ENCODE measurements at places on chromosomes 13 and 19.

GRCh38 chr13:25756912-25757311, 294.9 kb downstream of the SHISA2 start:
- DNase-seq, result no peak

GRCh38 chr19:10517760-10518443, 655 bp upstream of the S1PR5 start:
- no peak for DNase-seq

GRCh38 chr19:32662186-32662585, 12.8 kb downstream of the ANKRD27 start:
- no peak for DNase-seq

- DNase-seq, result no peak
Observed at GRCh38 chr13:34347784-34348573, 530.0 kb downstream of the RFC3 start.

- DNase-seq, result no peak
Observed at GRCh38 chr13:74037762-74038161, 96.4 kb downstream of the KLF12 start.

- no peak for DNase-seq
Observed at GRCh38 chr13:92671821-92672220, 554.8 kb upstream of the GPC6 start.

DNA sequence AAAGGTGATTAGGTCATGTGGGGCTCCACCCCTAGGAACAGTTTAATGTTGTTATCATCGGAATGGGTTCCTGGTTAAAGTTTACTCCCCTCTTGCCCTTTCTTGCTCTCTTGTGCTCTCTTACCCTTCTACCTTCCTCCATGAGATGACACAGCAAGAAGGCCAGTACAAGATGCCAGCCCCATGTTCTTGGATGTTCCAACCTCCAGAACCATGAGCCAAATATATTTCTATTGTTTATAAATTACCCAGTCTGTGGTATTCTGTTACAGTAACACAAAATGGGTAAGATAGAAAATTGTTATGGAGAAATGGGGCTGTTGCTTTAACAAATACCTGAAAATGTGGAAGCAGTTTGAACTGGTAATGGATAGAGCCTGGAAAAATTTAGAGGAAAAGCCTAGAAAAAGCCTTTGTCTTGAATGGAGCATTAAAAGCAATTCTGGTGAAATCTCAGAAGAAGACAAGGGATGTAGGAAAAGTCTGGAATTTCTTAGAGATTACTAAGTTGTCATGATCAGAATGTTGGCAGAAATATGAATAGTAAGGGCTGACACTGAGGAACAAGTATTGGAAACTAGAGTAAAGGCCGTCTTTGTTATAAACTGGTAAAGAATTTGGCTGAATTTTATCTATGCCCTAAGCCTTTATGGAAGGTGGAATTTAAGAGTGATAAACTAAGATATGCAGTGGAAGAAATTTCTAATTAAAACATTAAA, 53.5 kb upstream of the TSC22D1 start:
- DNase-seq, result no peak

GRCh38 chr13:43731296-43731695, 55.5 kb downstream of the ENOX1 start:
- no peak for DNase-seq

- no peak for DNase-seq
Observed at GRCh38 chr13:87259479-87260083, 411.6 kb upstream of the SLITRK5 start.

DNA sequence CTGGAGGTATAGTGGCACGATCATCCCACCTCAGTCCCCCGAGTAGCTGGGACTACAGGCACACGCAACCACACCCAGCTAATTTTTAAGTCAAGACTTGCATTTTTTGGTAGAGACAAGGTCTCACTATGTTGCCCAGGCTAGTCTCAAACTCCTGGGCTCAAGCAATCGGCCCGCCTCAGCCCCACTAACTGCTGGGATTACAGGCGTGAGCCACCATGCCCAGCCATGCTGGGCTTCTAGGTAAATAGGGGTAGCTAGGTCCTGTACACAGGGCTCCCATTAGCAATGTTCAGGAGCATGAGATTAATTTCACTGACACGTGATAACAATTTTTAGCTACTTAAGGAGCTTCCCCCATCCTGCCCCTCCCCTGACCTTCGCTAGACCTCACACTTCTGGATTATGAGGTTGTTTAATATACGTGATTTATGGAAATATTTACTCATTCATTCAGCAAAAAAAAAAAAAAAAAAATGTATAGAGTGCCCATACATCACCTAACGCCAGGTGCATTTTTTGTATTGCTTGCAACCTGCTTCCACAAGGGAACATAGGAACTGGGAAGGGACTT, 19.2 kb downstream of the TMEM272 start:
- DNase-seq, result no peak

DNA sequence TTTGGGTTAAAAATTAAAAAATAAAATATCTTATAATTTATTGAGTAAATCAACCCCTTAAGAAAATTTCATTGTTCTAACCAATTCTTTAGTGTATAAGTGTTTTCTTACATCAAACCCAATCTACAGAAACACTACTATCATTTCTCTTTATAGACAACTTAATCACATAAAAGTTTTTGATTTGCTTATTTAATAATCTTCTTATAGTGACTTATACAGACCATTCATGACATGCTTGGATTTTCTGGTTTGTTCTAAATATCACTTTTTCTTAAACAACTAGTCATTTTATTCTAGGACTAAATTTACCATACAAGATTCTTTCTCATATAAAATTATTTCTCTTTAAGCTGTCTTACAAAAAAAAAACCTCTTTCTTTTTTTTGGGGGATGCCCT, 27.3 kb upstream of the ZSCAN5A start:
- DNase-seq, result no peak

DNA sequence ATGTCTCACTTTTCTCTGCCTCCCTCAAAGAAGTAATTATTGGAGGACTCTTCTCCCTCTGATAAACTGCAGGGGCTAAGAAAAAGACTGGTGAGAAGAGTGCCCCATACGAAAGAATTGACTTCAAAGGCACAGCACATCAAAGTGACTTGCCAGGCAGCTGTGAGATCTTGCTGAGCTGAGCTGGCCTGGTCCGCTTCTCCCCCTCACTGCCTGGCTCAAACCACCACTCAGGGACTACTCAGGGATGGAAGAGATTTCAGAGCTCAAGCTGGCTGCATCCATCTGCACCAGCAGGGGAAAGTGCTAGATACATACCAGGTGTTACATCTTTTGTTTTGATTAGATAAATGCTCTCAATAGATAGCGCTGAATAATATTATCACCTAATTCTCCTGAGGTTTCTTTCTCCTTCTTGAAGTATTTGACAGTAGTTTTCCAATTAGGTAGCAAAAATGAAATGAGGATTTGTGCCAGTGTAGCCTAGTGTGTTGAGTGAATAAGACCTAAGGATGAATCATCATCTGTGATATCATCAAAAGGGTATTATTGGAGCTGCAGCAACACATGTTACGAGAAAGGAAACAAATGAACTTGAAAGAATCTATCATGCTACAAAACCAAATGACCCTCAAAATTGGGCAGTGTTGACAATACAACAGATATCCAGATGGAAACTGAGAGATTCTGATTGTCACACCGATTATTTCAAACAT, 379.8 kb downstream of the TBC1D4 start:
- no peak for DNase-seq

GRCh38 chr13:40254394-40254793, 412.0 kb downstream of the FOXO1 start:
- DNase-seq, result no peak

DNA sequence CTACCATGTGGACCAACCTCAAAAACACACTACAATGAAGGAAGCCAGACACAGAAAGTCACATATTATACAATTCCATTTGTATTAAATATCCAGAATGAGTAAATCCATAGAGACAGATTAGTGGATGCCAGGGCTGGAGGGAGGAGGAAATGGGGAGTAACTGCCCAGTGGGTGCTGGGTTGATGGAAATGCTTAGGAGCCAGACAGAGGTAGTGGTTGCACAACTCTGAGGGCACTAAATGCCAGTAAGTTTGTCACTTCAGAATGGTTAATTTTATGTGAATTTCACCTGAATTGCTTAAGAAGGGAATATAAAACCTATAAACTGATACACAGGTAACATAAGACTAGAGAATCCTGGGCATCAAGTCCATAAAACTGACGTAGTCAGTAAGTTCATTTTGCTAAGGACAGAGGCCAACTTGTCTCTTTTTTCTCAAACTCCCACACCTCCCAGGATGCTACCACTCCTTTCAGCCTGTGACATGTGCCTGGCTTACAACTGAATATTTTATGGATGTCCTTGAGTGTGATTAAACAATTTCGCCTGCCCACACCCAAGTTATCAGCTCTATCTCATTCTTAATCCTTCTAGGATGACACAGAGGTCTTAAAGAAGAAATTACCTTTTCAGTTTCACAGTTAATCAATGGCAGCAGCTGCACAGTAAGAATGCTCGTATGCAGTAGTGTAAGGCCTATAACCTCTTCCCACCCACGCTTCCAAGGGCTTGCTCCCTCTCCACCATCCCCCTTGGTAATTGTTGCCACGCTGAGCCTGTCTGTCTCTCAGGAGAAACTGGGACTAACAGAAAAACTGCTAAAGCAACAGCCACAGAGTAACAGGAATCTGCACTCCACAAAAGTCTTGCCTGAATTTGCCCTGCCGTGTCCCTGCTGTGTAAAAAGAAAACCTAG, 5.9 kb upstream of the MLNR start:
- no peak for DNase-seq

DNA sequence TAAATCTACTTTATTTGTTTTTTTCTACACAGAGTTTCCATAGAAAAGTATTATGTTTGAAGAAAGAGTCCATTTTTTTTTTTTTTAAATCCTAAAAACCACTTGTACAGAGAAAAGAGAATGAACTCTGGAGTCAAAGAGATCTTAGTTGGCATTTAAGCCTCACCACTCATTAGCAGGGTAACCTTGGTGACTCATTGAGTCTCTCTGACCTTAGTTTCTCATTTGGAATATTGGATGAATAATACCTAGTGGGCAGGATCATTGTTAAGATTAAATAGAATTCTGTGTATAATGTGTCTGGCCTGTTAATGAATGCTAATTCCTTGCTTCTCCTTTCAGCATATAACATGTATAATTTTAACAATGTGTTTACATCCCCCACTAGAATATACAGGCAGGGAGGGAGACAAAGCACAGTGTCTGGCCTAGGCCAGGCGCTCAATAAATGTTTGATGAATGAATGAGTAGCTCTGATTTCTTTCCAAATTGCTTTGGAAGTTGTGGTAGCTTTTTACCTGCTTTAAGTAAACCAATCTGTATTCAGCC, 48.7 kb upstream of the MYCBP2 start:
- no peak for DNase-seq

DNA sequence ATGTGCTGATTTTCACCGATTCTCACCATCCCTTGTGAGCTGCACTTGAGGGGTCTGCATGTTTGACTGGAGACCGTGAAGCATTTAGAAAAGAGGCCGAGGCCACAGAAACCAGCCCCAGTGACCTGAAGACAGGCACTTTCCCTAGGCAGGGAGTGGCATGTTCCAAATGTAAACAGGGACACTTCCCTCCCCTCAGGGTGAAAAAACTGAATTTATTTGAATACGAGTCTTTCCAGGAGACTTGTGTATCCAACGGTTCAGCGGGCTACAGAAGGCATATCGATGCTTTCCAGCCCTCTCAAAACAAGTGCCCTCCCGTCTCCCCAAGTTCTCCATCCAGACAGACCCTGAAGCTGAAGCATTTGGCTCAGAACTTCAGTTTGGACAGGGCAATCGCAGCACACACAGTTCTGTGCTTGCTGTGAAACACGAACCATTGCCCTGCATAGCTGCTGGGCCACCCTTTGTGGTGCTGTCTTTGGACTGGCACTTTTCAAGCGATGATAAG, 106.1 kb downstream of the ZIC5 start:
- DNase-seq, result no peak

DNA sequence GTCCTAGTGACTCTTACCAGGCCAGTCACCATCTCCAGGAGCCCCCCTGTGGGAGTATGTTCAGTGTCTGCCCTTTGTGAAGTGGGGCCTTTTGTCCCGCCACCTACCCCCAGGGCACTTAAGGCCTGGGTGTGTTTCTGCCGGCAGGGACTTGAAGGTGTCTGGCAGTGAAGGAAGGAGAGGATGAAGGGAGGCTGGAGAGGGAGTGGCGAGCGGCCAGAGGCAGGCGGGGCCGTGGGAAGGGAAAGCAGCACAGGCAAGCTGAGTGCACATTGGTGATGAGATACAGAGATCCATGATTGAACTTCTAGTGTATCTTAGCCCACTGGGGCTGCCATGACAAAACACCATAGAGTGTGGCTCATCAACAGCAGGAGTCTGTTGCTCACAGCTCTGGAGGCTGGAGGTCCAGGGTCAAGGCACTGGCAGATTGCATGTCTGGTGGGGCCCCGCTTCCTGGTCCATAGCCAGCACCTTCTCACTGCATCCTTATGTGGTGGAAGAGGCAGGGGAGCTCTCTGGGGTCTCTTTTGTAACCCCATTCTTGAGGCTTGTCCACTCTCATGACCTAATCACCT, 17.5 kb downstream of the CUL4A start:
- no peak for DNase-seq

All from activated CD4-positive, CD25-positive, alpha-beta regulatory T cell treated with anti-CD3 and anti-CD28 coated beads, Interleukin-2, amount 50 U/mL, for 16 hours (primary cell).